COR-L47 (cell line): ENCODE measurements at places on chromosomes 6 and 20.
A peak's percentile ranks its signal among the peaks of the same experiment; 100 is the strongest.

DNA sequence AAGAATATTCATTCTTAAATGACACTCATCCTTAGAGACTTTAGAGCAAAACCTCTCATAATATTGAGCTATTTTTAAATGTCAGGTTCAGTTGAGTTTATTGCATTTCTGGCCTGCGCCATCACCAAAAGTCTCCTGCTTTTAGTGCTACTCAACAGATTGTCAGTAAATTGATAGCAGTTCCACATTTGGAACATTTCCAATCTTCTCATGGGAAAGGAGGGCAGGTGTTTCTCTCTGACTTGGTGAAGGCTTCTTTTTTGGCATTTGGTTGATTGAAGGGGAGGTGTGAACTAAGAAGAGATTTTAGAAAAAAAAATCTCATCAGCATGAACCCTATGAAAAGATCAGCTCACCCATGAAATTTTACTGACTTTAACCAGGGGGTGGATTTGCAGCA is 125.9 kb upstream of the INSM1 start:
- DNase-seq = peak; percentile 77

- no peak for DNase-seq
These were observed 91.2 kb downstream of the RNF182 start for GRCh38 chr6:14015964-14016363.

DNA sequence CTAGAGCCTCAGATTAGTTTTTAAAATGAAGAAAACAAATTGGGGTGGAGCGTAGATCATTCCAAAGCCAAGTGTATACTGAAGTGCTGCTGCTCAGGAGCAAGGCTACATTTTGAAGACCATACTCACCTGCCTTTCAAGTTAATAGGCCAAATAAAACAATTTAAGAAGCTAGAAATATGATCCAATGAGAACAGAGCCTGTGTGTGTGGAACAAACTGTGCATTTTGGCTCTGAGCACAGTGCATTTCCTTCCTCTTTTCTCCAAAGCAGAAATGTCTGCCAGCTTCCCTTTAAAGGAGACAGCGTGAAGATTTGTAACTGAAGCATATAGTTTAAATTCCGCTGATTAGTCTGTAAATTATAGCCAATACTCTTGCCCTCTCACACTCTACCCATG is 3.2 kb upstream of the IFNGR1 start:
- DNase-seq = no peak

DNA sequence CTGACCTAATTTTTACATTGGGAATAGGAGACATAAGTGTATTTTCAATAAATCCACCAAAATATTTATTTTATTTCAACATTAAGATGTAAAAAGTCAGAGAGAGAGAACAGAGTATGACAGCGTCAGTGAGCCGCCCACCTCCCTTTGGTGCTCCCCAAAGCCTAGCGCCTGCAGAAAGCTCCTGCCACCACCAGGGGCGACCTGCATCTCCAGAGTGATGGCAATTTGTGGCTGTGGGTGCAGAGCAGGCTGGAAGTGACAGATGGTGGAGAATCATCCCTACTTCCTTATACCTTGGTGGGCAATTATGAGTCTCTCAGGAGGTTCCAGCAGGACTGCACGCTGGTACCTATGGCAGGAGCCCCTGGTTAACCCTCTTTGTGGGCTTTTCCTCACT is 87.3 kb downstream of the PTPRT start:
- no peak for DNase-seq

GRCh38 chr6:56555438-56555872 is 87.2 kb downstream of the DST start:
- DNase-seq = peak; percentile 54

DNA sequence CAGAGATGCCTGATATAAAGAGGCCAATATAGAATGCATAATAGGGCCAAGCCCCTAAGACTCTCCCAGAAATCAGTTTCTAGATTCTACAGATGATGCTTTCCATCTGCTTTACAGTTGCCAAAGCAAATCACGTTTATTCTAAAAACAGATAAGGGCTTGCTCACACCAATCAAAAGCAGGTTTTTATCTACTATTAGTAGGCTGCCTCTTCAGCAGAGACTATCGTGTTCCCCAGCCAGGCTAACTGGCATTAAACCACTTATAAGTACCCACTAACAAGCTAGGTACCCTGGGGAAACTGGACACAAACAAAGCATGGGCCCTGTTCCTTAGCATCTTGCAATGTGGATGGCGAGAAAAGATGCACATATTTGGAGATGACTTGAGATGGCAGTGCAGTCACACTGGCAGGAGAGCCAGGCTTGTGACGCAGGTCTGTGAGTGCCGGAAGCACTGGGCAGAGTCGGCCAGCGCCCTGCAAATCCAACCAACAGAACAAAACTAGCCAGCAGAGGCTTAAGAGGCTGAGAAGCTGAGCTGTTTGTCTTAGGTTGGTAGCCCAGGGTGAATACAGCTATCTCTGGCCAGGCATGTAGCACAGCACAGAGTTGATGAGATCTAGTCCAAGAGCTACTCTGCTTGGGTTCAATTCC is 73.4 kb downstream of the GFOD1 start:
- DNase-seq = no peak

GRCh38 chr6:6749702-6750491 is 161.4 kb downstream of the LY86 start:
- DNase-seq = no peak

DNA sequence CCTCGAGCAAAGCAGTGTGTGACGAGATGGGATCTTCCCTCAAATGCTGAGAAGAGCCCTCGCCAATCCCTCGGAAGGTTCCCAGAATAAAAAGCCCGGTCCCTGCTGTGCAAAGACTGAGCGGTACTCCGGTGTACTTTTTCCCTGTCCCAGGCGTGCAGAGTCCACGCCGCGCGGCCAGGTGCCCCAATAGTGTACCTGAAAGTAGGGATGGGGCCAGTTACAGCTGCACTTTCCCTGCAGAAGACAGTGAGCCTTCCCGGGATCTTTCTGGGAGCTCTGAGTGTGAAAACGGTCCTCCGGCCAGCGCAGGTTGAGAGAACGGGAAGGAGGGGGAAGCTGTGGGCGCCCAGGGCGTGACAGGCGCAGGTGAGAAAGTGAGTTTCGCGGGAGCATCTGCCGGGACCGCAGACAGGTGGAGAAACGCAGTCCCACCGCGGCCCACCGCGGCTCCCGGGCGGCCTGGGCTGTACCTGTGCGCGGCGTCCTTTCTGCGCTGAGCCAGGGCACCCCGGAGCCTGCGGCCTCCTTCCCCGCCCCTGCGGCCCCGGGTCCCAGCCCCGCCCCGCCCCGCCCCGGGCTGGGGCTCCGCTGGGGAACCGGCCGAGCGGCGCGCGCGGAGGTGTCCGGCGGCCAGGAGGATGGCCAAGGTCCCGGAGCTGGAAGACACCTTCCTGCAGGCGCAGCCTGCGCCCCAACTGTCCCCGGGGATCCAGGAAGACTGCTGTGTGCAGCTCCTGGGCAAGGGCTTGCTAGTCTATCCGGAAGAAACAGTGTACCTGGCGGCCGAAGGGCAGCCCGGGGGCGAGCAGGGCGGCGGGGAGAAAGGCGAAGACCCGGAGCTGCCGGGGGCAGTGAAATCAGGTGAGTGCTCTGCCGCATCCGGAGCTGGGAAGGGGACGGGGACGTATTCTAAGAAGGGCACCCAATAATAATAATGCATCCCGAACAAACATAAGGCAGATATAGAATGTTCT is at the start of gene RFX6:
Gene RFX6 (plus strand): TSS at position 608 of the 977 bp plus-strand sequence. CDS start 34 bp downstream, at position 642.
- DNase-seq = no peak

- DNase-seq = no peak
These were observed 66.4 kb downstream of the RPP40 start for GRCh38 chr6:4937414-4937813.

DNA sequence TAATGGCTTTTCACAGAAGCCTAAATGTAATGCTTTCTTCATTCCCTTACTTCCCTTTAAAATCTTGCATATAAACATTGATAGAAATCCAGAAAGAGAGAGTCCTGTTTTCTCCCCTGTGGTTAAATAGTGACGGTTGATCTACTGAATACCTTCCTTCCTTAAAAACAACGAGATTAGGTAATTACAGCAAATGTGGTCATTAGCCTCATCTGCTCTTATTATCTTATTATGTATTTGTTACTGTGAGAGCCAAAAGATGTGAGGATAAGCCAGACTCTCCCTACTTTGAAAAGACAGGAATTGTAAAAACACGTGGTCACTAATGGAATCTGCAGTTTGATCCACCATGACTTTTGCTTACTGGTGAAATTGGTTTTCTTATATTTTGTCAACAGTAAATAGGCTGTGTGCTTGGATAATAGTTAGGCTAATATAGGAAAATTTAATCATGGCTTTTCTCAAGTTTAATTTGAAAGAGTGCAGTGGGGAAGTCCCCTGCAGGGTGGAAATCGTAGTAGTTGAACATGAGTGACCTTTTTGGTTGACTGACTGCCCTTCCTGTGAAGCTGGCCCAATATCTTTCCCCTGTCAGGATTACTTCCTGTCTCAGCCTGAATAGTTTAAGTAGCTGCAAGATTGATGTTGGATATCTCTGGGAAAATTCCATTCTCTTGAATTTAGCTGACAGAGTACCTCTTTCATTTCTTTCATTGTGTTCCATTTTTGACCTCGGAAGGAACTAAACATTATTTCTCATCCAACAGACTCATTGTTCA is 62.8 kb downstream of the JARID2 start:
- no peak for DNase-seq

GRCh38 chr6:134453792-134454510 is 136.0 kb upstream of the SGK1 start:
- no peak for DNase-seq

DNA sequence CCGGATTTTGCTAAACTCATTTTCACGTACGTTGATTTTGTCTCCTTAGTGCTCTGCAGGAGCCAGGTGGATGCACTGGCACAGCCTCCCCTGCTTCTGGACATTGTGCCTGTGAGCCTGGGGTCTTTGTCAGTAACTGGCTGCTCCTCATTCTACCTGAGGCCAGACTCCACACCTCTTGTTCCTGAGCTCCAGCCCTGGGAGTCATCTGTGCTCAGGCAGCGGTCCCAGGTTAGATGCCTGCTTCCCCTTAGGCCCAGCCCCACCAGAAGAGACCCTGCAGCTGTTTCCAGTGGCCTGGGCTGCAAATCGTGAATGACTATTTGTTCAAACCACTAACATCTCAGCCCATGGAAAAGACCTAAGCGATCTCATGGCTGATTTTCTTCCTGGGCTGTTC is 129.1 kb downstream of the ERMARD start:
- DNase-seq = no peak

DNA sequence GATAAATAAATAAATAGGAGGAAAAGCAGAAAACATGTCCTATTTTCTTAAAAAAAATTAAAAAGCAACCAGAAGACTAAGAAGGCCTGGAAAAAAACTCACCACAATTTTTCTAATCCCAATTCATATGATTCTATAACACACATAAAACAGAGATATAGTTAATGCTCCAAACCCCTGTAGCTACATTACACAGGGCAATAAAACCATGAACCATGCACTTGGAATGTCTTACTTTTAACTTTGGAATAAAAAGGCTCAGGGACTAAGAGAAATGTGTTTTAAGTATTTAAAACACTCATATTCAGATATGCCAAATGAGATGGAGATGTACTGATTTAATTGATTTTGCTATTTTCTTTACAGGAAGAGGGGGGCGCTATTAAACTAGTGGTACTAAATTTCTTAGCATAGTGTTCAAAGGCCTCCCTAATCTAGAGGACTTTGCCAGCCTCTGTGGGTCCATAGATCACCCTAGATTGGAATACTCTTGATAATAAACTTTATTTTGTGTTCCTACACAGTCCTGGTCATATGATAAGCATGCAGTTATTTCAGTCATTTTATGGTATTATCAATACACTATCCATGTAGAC is 30.3 kb upstream of the GCM1 start:
- DNase-seq = no peak

DNA sequence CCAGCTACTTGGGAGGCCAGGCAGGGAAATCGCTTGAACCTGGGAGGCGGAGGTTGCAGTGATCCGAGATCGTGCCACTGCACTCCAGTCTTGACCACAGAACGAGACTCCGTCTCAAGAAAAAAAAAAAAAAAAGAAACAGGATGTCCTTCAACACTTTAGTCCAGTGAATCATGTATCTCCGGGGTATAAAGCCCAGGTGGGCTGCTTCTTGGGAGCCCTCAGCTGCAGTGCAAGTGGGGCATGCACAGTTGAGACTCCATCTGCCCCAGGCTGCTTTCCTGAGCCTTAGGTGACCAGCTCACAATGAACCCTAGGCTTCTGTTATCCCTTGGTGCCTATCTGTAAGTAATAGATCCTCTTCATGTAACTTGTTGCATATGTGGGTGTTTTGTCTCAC is 187.1 kb upstream of the RNF24 start:
- no peak for DNase-seq

DNA sequence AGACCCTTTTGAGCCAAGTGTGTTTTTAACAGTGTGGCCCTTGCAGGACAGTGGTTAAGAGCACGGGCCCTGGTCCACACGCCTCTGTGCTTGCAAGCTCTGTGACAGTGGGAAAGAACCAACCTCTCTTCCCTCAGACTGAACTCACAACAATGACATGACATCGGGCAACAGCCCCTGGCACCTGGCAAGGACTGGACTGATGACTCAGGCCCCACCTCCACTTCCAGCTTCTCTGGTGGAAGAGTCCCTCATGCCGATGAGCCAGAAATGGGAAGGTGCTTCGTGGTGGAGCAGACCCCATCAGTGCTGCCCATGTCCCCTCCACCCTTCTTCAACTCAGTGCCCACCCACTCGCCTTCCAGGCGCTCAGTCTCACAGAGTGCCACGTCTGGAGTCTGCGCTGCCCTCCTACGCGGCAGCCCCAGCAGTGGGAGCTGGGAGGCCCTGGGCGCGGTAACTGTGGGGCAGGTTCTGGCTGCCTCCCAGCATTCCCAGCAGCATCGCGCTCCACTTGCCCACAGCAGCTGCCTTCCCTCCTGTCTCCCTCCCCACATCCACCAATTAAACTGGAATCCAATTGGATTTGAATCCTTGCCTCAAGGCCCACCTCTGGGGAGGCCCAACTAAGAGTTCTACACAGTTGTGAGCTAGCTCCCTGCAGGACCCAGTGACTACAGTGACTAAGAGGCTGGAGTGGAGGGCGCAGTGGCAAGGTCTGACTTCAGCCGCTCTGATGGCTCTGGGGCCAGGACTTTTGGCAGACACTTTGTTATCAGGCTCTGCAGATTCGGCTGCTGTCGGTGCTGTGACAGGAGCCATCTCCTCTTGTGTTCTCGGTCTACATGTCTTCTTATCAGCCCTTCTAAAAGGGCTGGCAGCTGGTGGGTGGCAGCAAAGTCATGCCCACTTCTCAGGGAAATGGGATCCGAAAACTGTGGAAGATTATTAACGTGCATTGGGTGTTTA is 156.8 kb upstream of the MLN start:
- no peak for DNase-seq

DNA sequence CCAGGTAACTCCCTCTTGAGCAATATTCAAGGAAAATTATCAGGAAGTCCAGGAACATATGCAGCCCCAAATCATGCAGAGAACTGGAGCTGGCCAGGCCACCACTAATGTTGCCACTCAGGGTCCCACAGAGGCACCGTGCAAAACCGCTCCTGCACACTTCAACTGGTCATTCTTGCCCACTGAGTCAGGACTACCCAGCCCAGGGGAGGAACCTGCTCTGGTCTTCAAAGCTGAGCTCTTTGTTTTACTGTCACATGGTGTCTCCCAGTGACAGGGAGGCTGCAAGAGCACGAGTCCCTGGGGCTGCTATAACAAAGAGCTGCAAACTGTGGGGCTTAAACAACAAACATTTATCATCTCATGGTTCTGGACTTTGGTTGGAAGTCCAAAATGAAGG is 336.0 kb upstream of the PRDM1 start:
- DNase-seq = no peak

GRCh38 chr20:2751878-2752566 is 48.4 kb downstream of the CPXM1 start:
- DNase-seq = peak; percentile 8
